Sciatic nerve (tissue), 2 donors: ENCODE measurements at places on chromosomes 7 and 10. TPM values are rescaled to one million over a fixed set of nuclear protein-coding genes. Genes with fewer than 3 reads are reported as not detected.

The KDM7A gene
- total RNA-seq, result 24.4 TPM

- no peak for DNase-seq
Observed at GRCh38 chr7:30472784-30473775, 5.5 kb downstream of the NOD1 start.

DNA sequence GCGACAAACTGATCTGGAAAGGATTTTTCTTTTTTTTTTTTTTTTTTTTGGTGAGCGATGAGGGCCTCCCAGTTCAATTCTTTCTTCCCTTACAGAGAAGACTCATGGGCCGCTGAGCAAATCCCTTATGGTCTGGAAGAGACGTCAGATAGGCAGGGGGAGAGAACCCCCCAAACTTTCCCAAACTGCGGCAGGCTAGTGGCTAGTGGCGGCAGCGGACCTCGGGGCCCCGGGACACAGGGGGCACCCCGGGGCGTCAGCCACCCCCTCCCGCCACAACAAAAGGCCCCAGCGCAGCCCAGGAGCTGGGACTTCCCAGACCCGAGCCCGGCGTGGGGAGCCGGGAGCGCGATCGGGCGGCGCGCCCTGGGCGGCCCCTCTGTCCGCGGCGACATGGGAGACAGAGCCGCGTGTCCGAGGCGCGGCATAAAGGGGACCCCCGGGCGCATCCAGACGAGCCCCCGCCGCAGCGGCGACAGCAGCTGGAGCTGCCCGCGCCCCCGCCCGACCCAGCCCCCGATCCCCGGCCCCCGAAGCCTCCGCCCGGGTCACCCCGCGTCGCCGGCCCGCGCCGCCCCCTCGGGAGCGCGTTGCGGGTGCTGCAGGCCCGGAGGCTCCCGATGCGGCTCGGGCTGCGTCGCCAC lies 755 bp downstream of the FAM171A1 start:
- peak; percentile 62 for DNase-seq

DNA sequence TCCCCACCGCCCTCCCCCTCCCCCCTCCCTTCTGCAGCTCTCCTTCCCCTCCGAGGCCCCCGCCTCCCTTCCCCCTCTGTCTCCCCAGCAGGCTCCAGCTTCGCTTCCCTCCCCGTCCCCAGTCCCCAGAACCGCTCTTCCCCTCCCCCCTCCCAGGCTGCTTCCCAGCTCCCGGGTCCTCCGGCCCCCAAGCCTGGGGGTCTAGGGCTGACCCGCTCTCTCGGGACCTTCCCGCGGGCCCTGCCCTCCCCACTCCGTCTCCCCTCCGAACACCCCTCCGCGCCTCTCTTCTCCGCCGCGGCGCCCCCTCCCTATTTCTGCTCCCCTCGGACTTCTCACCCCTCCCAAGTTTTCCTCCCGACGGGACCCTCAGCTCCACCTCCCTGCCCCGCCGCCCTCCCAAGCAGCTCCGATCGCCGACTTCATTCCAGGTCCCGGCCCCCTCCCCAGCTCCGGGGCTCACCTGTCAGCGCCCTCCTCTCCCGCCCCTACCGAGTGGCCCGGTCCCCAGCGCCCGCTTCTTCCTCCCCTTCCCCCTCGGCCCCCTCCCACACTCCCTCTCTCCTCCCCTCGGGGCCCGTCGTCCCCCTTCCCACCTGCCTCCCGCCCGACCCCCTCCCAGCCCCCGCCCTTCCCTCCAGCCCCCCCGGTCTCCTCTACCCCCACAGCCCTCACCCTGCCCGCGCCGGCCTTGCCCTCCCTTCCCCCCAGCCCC lies 990 bp downstream of the ZNF467 start:
- no peak for DNase-seq

DNA sequence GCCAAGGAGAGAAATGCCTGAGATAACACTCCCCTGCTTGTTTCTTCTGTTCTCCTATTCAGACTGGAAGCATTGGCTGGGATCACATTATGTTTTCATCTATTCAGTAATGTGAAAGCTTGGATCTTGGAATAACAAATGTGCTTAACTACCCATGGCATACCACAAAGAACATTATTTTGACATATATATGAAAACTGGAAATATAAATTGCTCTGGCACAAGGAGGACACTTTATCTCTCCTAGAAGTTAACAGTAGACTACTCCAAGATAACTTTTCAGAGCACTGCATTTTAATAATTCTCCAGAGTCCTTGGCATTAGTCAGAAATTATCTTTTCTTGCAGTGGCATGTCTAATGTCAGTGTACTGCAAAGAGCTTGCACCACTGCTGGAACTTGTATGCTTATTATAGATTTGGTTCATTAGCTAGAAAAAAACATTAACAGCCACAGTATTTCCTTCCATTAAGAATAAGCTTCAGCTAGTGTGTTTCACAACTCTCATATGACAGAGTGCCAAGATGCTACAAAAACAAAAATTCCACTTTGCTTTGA lies 169.3 kb upstream of the LRRN3 start:
- no peak for DNase-seq

The TMEM130 gene
- total RNA-seq, result 5.7 TPM

DNA sequence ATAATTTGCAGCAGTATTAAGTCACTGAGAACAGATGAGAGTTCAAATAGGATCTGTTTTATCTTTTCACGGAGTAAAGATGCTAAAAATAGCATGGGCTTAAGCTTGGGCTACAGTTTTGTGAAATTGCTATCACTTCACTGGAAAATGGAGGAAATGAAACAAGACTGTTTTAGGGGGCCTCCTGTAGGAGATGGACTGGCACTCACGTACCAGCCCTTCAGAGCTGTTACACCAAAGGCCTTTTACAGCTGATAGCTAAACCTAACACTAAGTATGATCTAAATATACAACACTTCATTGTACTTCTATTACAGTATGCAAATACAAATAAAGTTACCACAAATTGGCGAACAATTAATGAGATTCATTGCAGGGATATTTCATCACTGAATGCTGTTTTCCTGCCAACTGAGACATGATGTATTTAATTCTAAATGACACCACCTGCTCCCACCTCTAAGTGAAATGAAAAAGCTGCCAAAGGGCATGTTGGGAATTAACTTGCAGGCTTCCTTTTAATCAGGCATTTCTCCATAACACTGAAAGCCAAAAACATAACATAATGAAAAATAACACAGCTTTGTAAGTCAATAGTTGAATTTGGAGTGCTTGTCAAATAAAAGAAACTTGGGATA lies 304.5 kb upstream of the LRRN3 start:
- no peak for DNase-seq

- DNase-seq, result no peak
Observed at GRCh38 chr10:73875139-73875475, 752 bp upstream of the CAMK2G start.

GRCh38 chr7:117135553-117135891 lies 182.2 kb downstream of the ST7 start:
- no peak for DNase-seq

The NEUROD6 gene
- not detected for total RNA-seq

GRCh38 chr7:104653825-104654401 lies 325.5 kb downstream of the LHFPL3 start:
- no peak for DNase-seq

GRCh38 chr7:114979388-114979787 lies 57.5 kb downstream of the MDFIC start:
- DNase-seq, result no peak

- DNase-seq, result no peak
Observed at GRCh38 chr7:10483671-10484070, 490.0 kb upstream of the PHF14 start.

The DPP6 gene
- 0.62 TPM for total RNA-seq

GRCh38 chr7:129801882-129802281 lies 150.9 kb downstream of the UBE2H start:
- no peak for DNase-seq

- DNase-seq, result no peak
Observed at GRCh38 chr7:55054758-55055157, 35.9 kb downstream of the EGFR start.

- DNase-seq, result no peak
Observed at GRCh38 chr10:129416155-129416554, 50.9 kb upstream of the MGMT start.

GRCh38 chr10:31975157-31975765 lies 46.6 kb upstream of the ARHGAP12 start:
- no peak for DNase-seq

- no peak for DNase-seq
Observed at GRCh38 chr7:35380739-35381224, 126.9 kb upstream of the TBX20 start.

- DNase-seq, result no peak
Observed at GRCh38 chr10:63703113-63703670, 182.0 kb downstream of the REEP3 start.
